Non-pigmented ciliary epithelial cell (primary cell): ENCODE measurements at places on chromosomes 7 and 10.

GRCh38 chr7:154409703-154410311 lies 357.6 kb downstream of the DPP6 start:
- DNase-seq, result no peak

- DNase-seq, result no peak
These were observed 24.6 kb downstream of the NT5C2 start for GRCh38 chr10:103168438-103168837.

DNA sequence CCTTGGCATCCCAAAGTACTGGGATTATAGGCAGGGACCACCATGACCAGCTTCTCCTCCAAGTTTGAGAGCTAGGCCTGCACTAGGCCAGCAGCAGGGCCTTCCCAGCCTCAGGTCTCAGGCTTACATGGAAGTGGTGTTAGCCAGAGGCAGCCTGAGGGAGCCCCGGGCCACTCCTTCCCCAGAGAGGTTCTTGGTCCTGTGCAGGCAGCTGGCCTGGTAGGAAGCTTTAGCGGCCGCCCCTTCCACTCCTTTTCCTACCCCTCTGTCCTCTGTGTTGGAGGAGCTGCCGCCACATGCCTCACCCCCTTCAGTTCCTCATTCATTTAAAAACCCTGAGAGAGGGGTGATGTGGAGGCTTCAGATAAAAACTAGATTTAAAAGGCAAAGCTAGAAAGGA lies 40.3 kb downstream of the TSPAN15 start:
- DNase-seq, result no peak

- no peak for DNase-seq
These were observed 5.9 kb upstream of the ITGA8 start for GRCh38 chr10:15725603-15726002.
